HS-5 (cell line): ENCODE measurements at places on chromosomes 4 and X.

- no peak for DNase-seq
Observed at GRCh38 chr4:74559853-74560252, 114.9 kb downstream of the AREG start.

- no peak for DNase-seq
Observed at GRCh38 chr4:111781611-111782010, 363.6 kb upstream of the FAM241A start.

GRCh38 chr4:106607558-106607957 is 239.0 kb upstream of the GIMD1 start:
- DNase-seq = no peak

DNA sequence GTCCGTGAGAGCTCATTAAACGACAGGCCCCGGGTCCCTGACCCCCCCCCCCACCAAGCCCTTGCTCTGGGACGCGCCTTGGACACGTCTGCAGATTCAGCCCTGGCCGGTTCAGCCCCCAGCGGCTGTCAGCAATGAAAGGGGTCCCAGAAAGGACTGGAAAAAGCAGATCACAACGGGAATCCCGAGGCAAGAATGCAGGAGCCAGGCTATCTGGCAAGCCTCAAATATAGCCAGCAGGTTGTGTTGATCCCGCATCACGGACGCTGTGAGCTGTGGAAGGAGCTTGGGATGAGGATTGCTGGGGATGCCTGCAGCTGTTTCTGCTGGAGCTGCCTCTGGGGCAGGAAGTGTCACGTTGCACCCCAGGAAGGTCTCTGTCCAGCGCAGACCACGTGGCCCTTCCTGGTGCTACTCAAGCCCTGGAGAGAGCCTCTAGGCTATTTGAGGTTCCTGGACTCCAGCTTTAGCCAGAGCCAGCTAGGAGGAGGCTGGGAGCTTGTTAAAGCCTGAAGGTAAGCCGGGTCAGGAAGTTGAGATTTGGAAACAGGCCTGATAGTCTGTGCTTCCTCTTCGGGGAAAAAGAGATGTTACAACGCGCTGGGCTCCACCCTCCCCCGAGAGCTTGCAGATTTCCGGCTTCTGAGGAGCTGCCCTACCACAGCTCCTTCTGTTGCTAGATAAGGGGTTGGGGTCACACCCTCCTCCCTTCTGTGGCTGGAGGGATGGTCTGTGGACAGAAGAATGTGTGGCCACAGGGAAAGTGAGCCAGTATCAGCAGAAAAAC is 19.3 kb upstream of the CSF2RA start:
- DNase-seq = no peak

GRCh38 chr4:111761531-111761930 is 383.7 kb upstream of the FAM241A start:
- DNase-seq = no peak

- no peak for DNase-seq
Observed at GRCh38 chr4:104740161-104740560, 245.5 kb upstream of the CXXC4 start.
